ENCODE measurements at places on chromosomes 1 and 21.

GRCh38 chr1:234709473-234710228, 99.7 kb upstream of the IRF2BP2 start:
- no peak for DNase-seq

DNA sequence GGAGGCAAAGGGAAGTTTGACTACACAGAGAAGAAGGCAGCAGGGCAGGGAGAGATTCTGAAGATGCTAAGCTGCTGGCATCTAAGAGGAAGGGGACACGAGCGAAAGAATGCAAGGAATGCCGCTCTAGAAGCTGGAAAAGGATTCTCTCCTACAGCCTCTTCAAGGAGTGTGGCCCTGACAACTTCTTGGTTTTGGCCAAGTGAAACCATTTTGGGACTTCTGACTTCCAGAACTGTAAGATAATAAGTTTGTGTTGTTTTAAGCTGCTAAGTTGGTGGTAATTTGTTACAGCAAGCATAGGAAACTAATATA, 28.5 kb downstream of the MGST3 start:
- DNase-seq: no peak

- DNase-seq: no peak
Measured at GRCh38 chr1:108858230-108858950, 1.5 kb upstream of the AKNAD1 start.

GRCh38 chr1:33317946-33318345, 3.0 kb downstream of the A3GALT2 start:
- DNase-seq: no peak

All from posterior vena cava (tissue), 2 donors.